ENCODE measurements at places on chromosomes 12 and 14.

DNA sequence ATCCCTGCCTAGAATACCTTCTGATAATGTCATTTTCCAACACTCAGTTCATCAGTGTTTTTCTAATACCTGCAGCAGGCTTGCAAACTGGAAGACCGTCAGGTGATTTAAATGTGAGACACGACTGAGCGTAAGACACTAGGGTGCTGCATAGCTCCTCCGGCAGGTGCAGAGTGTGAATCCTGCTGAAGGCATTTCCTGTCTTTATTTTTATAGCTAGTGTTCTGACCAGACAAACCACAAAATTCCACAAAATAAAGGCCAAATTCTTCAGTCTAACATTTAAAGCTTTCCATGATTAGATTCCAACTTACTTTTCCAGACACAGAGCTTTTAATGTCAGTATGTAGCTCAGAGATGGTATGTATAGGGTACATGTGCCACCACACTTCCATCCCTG, 70.7 kb downstream of the BBS10 start:
- no peak for DNase-seq

GRCh38 chr14:74863274-74863673, 12.7 kb downstream of the PROX2 start:
- DNase-seq = no peak

DNA sequence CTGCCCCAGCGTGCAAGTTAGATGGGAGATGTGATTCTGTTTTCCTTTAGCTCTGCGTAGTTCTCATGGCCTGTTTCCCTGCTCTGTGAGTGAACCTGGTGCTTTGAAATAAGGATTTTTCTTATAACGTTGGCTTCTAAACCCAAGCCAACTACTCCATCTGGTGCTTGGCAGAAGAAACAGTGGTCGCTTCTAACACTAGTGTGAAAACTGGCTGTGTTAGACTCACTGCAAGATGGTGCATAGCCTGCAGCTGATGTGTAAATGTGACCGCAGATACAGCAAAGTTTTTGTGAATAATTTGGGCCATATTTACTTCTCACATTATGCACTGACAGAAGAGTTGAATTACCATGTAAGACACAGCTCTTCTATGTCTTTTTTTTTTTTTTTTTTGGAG, 12.2 kb downstream of the GTF2H3 start:
- DNase-seq = no peak

DNA sequence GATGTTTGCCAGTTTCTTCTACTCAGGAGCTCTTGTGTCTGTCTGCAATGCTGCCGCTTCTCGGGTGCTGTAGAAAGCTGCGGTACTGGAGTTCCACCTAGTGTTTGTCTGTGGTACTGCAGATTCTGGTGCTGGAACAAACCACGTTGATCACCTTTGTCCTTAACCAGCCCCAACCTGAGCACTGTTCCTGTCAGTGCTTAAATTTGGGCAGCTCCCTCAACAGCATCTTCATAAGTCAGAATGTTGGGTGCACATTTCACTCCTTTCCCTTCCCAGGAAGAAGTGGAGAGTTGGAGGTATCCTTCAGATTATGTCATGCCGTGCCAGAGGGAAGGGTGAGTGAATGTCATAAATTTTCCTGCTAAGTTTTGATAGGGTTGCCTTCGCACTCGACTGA, 48.7 kb upstream of the LALBA start:
- DNase-seq = peak; percentile 66

- DNase-seq = peak; percentile 45
Measured at GRCh38 chr12:24838531-24838950, 110.4 kb downstream of the BCAT1 start.

GRCh38 chr14:64763085-64763782, 59.0 kb downstream of the PLEKHG3 start:
- no peak for DNase-seq

GRCh38 chr12:31471051-31471450, 119.9 kb downstream of the DENND5B start:
- no peak for DNase-seq

GRCh38 chr12:67456431-67456901, 187.3 kb downstream of the CAND1 start:
- no peak for DNase-seq
